ENCODE measurements at places on chromosomes 1 and 21. TPM values are rescaled to one million over a fixed set of nuclear protein-coding genes. Genes with fewer than 3 reads are reported as not detected.

DNA sequence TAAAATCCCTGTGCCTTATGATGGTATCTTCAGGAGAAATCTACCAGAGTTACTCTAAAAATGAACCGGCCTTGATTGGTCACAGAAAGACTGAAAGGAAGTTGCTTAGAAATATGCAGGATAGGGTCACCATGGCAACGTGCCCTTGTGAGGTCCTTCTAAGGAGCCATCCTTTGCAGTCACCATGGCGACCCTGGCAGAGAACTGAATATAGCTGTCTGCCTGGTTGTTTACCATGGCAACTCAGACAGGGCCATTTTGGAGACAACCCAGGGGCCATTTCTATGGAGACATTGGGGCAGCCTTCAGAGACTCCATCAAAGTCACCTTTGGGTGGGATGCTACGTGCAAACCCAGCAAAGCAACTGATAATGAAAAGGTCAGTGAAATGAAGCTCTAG lies 43.0 kb downstream of the SNX7 start:
- peaks cover 3% of the 10 kb centered on the region for H3K36me3 ChIP-seq
- no peak overlapping the region for H3K4me3 ChIP-seq
- H3K27ac ChIP-seq, result no peak overlapping the region
- H3K27me3 ChIP-seq, result no peaks in the 10 kb centered on the region
- peaks cover 8% of the 10 kb centered on the region for H3K4me1 ChIP-seq

DNA sequence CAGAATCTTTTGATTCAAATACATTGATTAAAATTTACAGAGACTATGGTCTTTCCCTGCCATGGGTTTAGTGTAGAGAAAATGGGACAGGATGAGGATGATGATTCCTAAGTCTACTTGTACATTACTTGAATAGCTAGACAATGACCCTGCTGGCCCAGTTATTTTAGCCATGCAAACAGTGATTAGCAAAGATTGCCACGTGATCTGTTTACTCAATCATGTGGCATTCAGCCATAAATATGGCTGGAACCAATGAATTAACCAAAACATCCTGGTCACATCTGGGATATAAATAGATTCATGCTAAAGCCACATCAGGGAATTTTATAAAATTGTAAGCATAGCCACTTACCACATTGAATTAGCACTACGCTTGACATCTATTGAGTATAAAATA lies 167.3 kb downstream of the PBX1 start:
- no peak overlapping the region for H3K27ac ChIP-seq
- DNase-seq, result peak; percentile 96
- H3K4me3 ChIP-seq, result no peak overlapping the region
- H3K27me3 ChIP-seq, result no peaks in the 10 kb centered on the region

DNA sequence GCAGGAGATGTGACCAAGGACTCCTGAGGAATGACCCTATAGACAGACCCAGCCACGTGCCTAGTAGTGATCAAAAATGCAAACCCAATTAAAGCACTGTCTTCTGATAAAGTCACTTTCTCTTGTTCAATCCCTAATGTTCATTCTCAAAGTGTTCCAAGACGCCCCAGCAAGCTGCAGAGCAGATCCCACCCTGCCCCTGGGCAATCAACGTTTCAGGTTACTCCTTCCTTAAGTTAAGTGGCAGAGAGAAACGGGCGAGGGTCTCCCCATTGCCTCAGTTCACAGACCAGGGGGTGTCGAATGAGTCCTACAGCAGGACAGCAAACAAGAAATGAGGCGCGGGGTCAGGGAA lies 699 bp upstream of the RGS2 start:
- H3K27ac ChIP-seq, result peak overlapping the region; percentile 75
- no peaks in the 10 kb centered on the region for H3K27me3 ChIP-seq
- H3K4me3 ChIP-seq, result peak overlapping the region; percentile 73
- no peak for DNase-seq

DNA sequence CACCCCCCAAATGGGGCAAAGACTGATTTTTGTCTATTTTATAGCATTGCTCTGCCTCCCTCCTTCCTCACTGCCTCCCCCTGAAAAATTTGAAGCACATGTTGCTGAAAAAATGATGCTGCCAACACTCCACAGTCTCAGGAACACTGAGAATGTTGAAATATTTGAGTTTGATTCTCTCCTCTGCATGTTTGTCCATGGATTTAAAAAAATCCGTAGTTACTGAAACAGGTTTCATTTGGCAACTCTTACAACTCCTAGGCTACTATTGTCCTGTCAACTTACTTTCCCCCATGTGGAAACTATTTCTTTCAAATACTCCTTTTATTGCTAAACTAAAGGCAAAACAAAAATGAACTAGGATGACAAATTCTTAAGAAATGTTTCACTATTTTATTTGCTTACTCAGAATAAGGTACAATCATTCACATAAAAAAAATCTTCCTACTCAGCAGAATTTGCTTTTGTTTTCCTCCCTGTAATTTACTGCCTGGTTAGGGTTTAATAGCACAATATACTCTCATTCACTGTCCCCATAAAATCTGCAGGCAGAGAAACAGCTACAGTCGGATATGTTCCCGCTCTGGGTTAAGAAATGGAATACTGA lies 50.2 kb downstream of the C21orf91 start:
- no peak for DNase-seq
- no peaks in the 10 kb centered on the region for H3K27me3 ChIP-seq
- no peaks in the 10 kb centered on the region for H3K36me3 ChIP-seq
- no peak overlapping the region for H3K27ac ChIP-seq
- H3K4me3 ChIP-seq, result no peak overlapping the region

DNA sequence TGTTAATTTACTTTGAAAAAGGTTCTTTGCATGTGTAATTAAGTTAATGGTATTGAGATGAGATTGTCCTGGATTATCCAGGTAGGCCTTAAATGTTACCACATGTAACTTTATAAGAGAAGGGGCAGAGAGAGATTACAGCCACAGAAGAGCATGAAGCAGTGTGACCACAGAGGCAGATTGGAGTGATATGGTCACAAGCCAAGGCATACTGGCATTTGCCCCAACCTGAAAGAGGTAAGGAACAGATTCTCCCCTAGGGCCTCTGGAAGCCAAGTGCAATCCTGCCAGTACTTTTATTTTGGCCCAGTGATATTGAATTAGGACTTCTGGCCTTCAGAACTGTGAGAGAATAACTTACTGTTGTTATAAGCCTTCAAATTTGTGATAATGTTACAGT lies 23.0 kb downstream of the RNF2 start:
- H3K4me3 ChIP-seq, result no peak overlapping the region
- DNase-seq, result no peak
- H3K4me1 ChIP-seq, result no peaks in the 10 kb centered on the region
- no peak overlapping the region for H3K27ac ChIP-seq

Gene OR2L5
- total RNA-seq, result not detected

DNA sequence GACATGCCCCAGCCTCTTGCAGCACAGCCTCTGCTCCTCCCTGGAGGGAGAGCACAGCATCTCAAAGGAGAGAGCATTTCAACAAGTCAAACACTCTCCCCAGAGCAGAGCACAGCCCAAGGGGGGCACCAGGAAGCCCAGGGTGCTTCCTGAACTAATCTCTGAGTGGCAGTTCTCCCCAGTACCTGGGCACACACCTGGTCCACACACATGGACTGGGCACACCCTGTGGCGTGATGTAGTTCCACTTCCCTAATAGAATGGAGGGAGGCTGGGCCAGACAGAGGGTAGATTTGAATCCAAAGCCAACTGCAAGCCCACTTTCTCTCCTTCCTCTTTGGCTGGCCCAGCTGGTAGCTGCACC lies 55.5 kb downstream of the CD46 start:
- DNase-seq, result no peak
- peaks cover 14% of the 10 kb centered on the region for H3K4me1 ChIP-seq
- H3K27ac ChIP-seq, result no peak overlapping the region
- H3K4me3 ChIP-seq, result no peak overlapping the region
- H3K36me3 ChIP-seq, result peaks cover 19% of the 10 kb centered on the region

- no peaks in the 10 kb centered on the region for H3K36me3 ChIP-seq
- DNase-seq, result no peak
- no peaks in the 10 kb centered on the region for H3K27me3 ChIP-seq
- no peak overlapping the region for H3K4me3 ChIP-seq
- H3K4me1 ChIP-seq, result no peaks in the 10 kb centered on the region
Observed at GRCh38 chr1:113153116-113153803, 80.3 kb downstream of the LRIG2 start.

DNA sequence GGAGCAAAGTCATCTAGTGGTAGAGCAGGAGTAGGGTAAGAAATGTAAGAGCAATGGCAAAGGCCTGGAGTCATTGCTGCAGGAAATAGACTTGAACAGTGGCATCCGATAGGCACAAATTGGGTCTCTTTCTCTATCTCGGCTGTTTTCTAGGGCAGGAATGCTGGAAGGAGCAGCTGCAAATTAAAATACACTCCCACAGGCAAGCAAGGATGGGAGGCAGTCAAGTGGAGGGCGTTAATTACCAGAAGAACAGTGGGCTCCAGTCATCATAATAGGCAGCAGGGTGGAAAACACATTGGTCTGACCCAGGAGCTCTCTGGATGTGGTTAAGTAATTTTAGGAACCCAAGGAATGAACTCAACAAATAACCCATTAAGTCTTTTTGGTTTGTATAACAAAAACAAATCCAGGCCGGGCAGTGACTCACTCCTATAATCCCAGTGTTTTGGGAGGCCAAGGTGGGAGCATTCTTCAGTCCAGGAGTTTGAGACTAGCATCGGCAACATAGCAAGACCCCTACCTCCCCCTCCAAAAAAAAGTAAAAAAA lies 7.8 kb upstream of the TDRD5 start:
- no peak overlapping the region for H3K27ac ChIP-seq
- no peak overlapping the region for H3K4me3 ChIP-seq
- no peaks in the 10 kb centered on the region for H3K36me3 ChIP-seq
- H3K4me1 ChIP-seq, result no peaks in the 10 kb centered on the region

- H3K36me3 ChIP-seq, result no peaks in the 10 kb centered on the region
- peaks cover 9% of the 10 kb centered on the region for H3K4me1 ChIP-seq
- H3K27me3 ChIP-seq, result no peaks in the 10 kb centered on the region
- H3K4me3 ChIP-seq, result no peak overlapping the region
- H3K27ac ChIP-seq, result peak overlapping the region; percentile 65
- no peak for DNase-seq
Observed at GRCh38 chr1:6723621-6724428, 22.2 kb upstream of the DNAJC11 start.

DNA sequence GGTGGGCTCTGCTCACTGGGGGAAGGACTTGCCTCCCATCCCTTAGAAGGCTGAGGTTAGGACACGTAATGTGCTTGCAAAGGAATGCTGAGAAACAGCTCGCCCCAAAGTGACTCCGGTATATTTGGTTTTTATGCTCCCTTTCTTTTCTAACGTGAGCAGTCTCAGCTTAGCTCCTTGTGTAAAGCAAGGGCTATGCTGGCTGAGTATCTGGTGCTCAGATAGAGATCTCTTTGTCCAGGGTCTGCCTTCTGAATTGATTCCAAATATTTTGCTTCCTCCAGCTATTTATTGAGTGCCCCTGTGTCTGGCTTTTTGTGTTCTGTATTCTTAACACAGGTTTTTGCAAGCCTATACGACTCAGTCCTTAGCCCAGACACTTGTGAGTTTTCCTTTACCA lies 94.5 kb upstream of the ARTN start:
- peaks cover 16% of the 10 kb centered on the region for H3K4me1 ChIP-seq
- H3K27ac ChIP-seq, result no peak overlapping the region
- H3K36me3 ChIP-seq, result peaks cover 15% of the 10 kb centered on the region
- DNase-seq, result no peak

GRCh38 chr1:11062965-11063401 lies 3.2 kb upstream of the SRM start:
- peaks cover 32% of the 10 kb centered on the region for H3K36me3 ChIP-seq
- H3K4me1 ChIP-seq, result peaks cover 8% of the 10 kb centered on the region
- H3K4me3 ChIP-seq, result no peak overlapping the region
- DNase-seq, result no peak

Gene GJA9
- total RNA-seq, result not detected

GRCh38 chr1:92194511-92194910 lies 23.2 kb upstream of the C1orf146 start:
- peak; percentile 40 for DNase-seq
- H3K4me3 ChIP-seq, result no peak overlapping the region
- H3K27ac ChIP-seq, result no peak overlapping the region
- H3K36me3 ChIP-seq, result no peaks in the 10 kb centered on the region
- peaks cover 3% of the 10 kb centered on the region for H3K4me1 ChIP-seq
- H3K27me3 ChIP-seq, result no peaks in the 10 kb centered on the region

DNA sequence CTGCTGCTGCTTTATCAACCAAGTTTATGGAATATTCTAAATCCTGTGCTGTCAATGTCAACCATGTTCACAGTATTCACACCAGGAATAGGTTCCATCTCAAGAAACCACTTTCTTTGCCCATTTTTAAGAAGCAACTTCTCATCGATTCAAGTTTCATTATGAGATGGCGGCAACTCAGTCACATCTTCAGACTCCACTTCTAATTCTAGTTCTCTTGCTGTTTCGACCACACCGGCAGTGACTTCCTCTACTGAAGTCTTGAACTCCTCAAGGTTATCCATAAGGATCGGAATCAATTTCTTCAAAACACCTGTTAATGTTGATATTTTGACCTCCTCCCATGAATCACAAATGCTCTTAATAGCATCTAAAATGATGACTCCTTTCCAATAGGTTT lies 39.7 kb upstream of the IFNLR1 start:
- H3K4me1 ChIP-seq, result no peaks in the 10 kb centered on the region
- no peaks in the 10 kb centered on the region for H3K36me3 ChIP-seq
- H3K27ac ChIP-seq, result no peak overlapping the region
- H3K27me3 ChIP-seq, result peaks cover 45% of the 10 kb centered on the region
- DNase-seq, result no peak

DNA sequence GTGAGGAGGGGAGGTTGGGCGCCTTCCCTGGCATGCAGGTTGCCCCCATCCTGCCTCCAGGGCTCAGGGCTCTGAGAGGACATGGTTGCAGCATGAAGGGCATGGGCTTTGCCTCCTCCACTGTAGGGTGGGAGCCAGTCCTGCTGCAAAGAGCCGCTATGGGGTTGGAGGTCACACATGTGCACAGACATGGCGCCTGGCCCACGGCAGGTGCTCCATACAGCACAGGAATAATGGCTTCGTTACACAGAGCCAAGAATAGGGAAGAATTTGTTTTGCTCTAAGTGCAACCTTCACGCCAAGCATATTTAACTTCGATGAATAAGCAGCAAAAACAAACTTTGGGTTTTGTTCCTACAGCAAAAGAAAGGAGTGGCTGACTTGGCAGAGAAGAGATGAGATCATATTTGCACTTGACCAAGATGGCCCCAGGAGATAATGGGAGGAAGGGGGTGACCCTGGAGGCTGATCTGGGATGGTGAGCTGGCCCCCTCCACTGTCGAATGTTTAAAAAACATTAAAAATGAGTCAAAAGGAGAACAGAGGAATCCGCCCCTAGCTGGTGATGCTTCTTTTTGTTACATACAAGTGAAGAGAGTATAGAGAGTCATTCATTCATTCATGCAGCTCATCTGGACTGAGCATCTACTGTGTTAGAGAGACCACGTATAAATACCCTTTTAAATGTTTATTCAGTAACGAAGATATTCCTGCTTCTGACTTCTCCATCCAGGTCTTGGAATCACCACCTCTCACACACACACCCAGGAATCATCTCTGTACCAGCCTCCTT lies 12.4 kb upstream of the C2CD2 start:
- H3K4me3 ChIP-seq, result no peak overlapping the region
- DNase-seq, result peak; percentile 24
- no peaks in the 10 kb centered on the region for H3K36me3 ChIP-seq
- H3K27me3 ChIP-seq, result peaks cover 1% of the 10 kb centered on the region
